ENCODE measurements at places on chromosomes 11 and 22.

DNA sequence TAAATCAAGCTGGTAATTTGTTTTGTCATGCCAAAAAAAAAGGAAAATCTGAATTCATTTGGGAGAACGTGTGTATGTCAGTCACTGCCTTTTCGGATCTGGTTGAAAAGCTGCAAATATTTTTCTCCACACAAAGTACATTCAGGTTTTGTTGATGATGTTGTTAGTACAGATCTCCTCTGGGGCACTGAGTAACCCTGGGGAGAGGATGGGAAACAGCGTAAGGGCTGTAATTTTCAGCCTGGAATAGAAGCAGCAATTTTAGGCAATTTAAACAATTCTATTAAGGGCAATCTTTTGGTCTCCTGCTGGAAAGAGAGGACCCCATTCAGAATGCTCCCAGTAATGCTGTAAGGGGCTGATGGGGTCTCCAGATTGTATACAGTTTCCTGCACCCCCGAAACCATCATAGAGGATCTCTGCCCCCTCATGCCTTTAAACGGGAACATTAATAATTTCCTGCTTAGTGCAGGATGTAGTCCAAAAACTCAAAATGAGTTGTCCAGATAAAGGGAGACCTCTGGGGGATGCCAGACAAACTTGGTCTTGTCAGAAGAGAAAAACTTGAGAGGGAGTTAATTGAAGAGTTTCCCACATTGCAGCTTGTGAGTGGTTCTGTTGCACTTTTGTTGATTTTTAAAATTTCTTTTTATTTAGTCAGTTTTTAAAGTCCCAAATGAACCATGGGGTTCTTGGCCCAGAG, 132.3 kb downstream of the COMMD9 start:
- DNase-seq, result no peak

DNA sequence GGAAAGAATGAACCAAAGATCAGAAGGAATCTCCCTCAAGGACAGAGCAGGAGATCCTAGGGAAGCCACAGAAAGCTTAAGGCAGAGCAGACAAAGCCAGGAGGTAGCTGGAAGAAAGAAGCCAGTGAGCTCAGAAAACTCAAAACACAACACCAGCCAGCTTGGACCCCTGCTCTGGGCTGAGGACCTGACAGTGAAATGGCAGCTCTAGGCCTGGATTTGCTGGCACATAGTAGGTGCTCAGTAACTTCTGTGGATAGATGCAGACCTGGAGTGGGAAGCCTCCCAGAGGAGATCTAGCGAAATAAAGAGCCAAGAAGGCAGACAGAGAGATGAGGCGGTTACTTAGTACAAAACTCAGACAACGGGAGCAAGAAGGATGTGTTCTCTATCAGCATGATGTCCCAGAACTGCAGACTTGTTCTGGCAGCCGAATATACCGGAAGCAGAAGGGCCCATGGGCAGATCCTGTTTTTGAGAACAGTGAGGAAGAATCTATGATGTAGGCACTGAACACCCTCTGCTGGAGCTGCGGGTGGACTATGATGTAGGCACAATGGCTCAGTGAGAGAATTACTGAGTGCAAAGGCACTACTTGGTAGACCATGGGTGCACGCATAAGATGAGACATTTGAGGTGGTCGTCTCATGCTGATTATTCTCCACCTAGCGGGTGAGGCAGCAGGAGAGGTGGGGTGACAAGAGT, 4.8 kb downstream of the ROBO4 start:
- DNase-seq, result no peak

- no peak for DNase-seq
Observed at GRCh38 chr22:34416022-34416860, 496.0 kb upstream of the LARGE1 start.

- DNase-seq, result no peak
Observed at GRCh38 chr22:48629631-48630432, 1197.8 kb downstream of the BRD1 start.

DNA sequence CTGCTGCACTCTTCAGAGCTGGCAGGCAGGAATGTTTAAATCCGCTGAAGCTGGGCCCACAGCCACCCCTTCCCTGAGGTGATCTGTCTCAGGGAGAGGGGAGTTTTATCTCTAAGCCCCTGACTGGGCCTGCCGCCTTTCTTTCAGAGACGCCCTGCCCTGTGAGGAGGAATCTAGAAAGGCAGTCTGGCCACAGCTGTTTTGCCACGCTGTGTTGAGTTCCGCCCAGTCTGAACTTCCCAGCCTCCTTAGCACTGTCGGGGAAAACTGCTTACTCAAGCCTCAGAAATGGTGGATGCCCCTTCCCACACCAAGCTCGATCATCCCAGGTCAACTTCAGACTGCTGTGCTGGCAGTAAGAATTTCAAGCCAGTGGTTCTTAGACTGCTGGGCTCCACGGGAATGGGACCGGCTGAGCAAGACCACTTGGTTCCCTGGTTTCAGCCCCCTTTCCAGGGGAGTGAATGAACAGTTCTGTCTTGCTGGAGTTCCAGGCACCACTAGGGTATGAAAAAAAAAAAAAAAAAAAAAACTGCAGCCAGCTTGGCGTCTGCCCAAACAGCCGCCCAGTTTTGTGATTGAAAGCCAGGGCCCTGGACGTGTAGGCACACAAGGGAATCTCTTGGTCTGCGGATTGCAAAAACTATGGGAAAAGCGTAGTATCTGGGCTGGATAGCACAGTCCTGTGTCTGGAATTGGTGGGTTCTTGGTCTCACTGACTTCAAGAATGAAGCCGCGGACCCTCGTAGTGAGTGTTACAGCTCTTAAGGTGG, 127.4 kb downstream of the SPON1 start:
- DNase-seq, result no peak

DNA sequence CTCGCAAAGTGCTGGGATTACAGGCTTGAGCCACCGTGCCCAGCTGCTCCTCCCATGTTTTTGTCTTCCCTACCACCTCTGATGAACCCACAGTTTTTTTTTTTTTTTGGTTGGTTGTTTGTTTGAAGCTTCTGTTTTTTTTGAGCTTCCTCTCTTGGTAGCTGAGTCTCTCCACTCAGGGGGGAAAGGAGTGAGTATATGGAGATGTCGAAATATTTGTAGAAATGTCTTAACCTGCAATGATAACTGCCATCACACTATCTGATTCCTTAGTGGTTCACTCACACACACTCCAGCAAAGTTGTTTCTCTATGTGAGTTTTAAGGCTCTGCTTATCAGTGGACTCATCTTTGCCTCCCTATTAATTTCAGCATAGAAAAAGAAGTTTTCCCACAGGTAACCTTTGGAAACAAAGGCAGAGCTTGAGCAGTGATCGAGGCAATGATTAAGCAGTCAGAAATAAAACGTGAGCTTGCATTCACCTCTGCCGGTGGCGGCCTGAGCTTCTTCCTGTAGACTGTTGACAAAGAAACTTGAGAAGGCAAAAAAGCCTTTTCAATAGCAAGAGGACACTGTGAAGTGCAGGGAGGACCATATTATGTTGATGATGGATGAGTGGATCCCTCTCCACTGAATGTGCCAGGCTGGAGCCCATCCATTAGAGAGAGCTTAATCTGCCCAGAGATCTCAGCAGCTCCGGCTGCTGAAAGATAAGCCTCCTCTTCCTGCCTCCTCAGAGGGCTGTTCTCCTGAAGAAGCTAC, 29.0 kb upstream of the RASSF10 start:
- DNase-seq, result no peak

GRCh38 chr11:75233754-75234172, 6.8 kb upstream of the TPBGL start:
- DNase-seq, result no peak

- no peak for DNase-seq
Observed at GRCh38 chr11:104060820-104061219, 24.4 kb downstream of the DDI1 start.

GRCh38 chr11:104946907-104947306, 21.5 kb downstream of the CASP4 start:
- DNase-seq, result peak; percentile 36

GRCh38 chr11:119205080-119205479, 1.1 kb upstream of the CBL start:
- DNase-seq, result peak; percentile 25

GRCh38 chr22:38863531-38864131, 8.4 kb downstream of the CBX6 start:
- DNase-seq, result no peak

GRCh38 chr11:65396769-65397745, 10.6 kb downstream of the FRMD8 start:
- DNase-seq, result no peak

- peak; percentile 92 for DNase-seq
Observed at GRCh38 chr22:46006379-46007002, 29.5 kb upstream of the WNT7B start.

- no peak for DNase-seq
Observed at GRCh38 chr11:19216709-19217374, 15.1 kb upstream of the CSRP3 start.

GRCh38 chr22:18001040-18001893, 23.1 kb downstream of the MICAL3 start:
- peak; percentile 91 for DNase-seq

GRCh38 chr11:87972133-87972532, 203.1 kb downstream of the RAB38 start:
- peak; percentile 10 for DNase-seq

DNA sequence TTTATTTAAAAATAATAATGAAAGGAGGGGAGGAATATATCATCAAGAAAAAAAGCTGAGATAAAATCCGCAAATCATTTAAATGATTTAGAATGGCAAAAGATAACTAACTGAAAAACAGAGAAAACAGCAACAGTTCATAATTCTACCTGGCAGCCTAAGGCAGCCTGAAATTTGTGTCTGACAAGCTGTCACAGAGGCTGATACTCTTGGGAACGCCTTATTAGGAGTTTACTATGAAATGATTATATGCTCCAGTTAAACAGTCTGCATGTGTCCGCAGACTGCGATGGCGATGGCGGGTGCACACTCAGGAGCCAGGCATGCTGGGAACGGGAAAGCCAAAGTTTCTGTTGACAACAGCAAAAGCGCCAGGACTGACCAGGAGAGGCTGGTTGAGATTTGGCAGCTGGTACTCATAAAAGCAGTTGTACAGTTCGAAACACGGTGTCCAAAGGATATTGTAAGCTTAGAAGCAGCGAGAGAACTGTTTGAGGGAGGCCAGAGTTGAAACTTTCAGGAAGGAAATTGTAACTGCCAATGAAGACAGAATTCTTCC, 172.9 kb upstream of the MPPED2 start:
- no peak for DNase-seq

DNA sequence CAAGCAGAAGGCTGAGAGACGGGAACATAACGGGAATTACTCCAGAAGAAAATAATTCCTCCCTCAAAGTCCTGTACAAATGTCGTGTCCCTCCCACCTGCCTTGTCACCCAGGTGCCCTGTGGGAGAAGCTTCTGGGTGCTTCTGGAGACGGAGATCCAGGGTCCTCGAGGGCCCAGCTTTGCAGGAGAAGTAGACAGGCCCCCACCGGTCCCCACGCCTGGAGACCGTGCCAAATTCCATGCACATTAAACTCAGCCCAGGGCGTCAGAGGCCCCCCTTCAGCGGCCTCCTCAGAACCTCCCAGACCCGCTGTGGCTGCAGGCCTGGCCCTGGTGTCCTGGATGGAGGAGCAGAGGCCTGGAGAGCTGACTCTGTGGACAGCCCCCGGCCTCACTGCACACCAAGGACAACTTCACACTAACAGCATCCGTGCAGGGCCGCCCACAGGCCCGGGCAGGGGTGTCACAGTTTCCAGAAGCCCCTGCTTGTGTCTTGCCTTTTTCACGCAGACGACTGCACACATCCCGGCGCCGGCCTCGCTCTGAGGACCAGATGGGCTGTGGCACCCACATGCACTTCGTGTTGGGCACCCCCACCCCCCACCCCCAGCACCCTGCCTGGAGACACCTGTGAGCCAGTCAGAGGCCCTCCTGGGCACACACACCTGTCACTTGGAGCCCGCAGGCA, 734.3 kb downstream of the BRD1 start:
- DNase-seq, result no peak

DNA sequence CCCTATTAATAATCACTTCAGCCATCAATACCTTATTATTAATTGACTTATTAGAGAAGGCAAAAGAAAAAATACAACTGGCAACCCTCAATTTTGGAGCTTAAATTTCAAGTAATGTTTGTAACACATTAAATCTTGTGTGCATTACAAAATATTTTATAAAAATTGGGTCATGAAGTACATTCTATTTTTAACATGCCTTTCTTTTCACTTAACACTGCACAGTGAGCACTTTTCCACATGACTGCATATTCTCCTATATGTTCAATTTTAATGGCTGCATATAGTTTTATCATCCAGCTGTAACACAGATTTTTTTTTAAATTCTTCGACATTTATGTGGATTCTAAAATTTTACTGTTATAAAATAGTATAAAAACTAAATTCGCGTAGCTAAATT, 92.5 kb downstream of the SLC17A6 start:
- no peak for DNase-seq

DNA sequence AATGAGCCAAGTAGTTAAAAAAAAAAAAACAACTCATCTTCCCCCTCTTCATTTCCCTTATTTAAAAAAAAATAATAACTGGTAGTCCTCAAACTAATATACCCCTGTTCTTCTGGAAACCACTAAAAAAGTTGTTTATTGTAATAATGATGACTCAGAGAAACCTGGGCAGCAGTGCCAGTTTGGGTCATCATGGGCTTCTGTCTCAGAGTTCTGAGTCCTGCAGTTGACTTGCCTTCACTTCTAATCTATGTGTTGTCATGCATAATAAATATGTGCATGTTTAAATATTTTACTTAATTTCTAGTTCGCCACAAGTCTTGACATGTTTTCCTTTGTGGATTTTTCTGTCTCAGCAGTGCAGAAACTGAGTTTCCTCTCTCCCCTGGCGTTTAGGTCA, 46.8 kb downstream of the PPP2R1B start:
- DNase-seq, result no peak

DNA sequence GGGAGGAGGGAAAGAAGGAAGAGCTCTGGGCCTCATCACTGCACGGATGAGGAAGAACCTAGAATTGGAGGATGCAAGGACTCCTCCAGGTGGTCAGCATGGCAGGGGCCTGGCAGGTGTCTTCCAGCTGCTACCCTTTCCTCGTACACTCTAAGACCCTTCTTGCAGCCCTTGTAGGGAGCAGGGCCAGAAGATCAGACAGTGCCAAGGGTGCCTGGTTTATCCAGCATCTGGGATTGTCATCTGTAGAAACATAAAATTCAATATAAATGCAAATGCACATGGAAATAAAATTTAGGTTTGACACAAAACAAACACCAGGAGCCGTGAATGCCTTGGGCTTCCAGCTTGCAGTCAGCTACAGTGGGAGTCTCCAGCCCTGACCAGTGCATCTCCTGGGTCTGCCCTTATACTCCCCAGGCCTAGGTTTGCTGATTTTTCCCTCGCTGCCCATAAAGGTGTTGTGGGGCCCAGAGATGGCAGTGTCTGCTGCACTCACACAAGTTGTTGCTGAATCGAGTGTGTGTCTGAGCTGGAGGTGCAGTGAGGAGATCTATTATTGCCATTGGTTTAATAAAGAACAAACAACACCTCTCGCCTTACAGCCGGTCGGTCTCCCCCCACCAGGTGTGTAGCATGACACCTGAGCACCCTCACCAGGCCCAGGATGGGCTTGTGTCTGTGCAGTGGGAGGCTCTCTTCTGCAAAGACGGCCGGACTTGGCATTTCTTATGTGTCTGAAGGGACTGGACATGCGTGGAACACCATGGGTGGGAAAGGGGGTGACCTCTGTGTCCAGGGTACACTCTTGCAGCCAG, 87.1 kb downstream of the BCR start:
- DNase-seq, result no peak

Data from GM10248 (cell line).